ENCODE measurements at places on chromosomes 7 and 10. TPM values are rescaled to one million over a fixed set of nuclear protein-coding genes. Genes with fewer than 3 reads are reported as not detected.

Gene POLR3A
- 18.4 TPM for total RNA-seq

Gene MMD2
- not detected for total RNA-seq

Gene PODXL
- total RNA-seq: 5.8 TPM

Gene NUDT13
- total RNA-seq: 4.5 TPM

Gene TRPV6
- total RNA-seq: not detected

Gene NAT16
- not detected for total RNA-seq

Gene OPN1SW
- not detected for total RNA-seq

Gene RAMP3
- total RNA-seq: not detected

Gene ABCB4
- total RNA-seq: 45.0 TPM

Gene PPIA
- 807 TPM for total RNA-seq

Gene GNG11
- total RNA-seq: 1.7 TPM

Gene THSD7A
- total RNA-seq: not detected

Gene VAX1
- total RNA-seq: not detected

Gene ZSCAN25
- 37.1 TPM for total RNA-seq

Gene PNLIP
- total RNA-seq: not detected

- DNase-seq: no peak
Measured at GRCh38 chr7:102897856-102898531, 14.8 kb upstream of the LRRC17 start.

GRCh38 chr10:11183015-11183414, 165.3 kb downstream of the CELF2 start:
- no peak for DNase-seq

- no peak for DNase-seq
Measured at GRCh38 chr10:86168256-86168655, 198.3 kb downstream of the GRID1 start.

DNA sequence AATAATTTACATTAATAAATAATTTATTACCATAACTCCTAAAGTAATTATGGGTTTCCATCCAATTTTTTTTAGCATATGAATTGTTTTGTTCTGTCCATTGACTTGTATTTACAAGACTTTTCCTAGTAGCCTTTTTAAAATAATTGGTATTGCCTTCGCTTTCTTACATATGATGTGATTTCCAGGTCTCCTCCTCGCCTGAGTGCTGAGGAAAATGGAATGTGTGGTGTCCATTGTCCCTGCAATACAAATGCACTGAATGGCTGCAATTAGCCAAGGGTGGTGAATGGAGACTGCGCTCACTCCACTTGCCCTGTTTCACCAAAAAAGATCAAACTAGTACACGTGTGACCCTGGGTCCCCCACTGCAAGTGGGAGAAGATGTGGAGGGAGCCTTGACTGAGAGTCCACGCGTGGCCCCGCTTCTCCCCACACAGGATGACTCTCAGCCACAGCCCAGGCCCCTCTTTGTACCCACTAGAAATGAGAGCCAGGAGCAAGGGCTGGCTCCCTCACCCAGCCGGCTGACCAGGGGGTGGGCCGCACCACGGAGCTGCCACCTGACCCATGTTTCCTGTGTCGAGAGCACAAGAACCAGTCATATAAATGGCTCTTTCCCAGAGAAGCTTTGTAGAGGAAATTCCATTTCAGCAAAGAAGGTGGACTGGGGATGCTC, 52.6 kb downstream of the FAM53B start:
- DNase-seq: no peak

DNA sequence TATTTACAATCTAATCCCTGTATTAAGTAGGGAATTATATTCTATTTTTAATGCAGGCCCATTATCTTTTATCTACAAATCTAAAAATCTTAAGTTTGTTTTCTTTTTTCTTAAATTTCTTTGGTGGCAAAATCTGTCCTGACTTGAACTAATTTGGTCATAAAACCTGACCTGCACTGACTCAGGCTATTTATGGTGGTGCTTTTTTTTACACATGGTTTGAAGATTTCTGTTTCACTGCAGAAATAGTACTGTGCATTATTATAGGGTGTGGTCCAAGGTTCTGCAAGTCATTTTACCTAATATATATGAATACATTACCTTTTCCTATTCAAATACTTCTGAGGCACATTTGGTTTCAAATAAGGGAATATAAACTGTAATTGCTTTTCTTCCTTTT, 137.0 kb downstream of the CD36 start:
- DNase-seq: no peak

GRCh38 chr7:121531175-121532070, 135.3 kb upstream of the FAM3C start:
- no peak for DNase-seq

DNA sequence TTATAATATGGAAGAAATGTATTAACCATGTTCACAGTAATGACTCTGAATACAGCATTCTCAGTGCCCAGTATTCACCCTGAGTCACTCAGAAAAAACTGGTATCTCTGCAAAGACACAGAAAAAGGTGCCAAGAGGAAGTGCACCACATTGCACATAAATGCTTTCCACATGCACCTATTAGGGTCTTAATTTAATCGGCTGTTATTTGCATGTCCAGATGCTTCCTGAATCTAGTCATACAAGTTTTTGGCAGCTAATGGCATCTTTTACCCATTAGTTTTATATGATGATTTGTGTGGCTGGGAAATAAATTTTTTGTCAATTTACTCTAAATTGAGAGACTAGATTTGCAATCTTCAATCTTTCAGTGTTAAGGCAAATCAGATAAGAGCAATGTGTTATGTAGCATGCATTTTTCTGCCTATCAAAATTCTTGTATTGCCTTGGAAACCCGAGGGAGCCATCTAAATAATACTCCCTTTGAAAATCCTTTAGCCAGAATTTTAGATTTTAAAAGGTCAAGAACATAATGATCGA, 58.2 kb downstream of the ZNF680 start:
- no peak for DNase-seq

DNA sequence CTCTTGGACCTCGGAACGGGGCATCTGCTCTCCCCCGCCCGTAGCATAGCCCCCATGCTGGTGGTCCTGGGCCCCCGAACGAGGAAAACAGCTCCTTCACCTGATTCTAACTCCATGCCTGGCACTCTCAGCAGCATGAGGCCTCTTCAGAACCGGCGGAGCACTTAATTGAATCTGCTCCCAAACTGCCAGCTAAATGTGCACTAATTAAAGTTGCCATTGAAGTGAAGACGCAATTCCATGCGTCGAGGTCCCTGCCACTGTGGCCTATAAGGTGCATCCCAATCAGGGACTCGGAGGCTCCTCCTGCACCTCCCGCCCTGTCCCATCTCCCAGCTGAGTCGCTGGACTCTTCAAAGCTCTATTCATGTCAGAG, 41.3 kb upstream of the ADGRA1 start:
- DNase-seq: no peak

DNA sequence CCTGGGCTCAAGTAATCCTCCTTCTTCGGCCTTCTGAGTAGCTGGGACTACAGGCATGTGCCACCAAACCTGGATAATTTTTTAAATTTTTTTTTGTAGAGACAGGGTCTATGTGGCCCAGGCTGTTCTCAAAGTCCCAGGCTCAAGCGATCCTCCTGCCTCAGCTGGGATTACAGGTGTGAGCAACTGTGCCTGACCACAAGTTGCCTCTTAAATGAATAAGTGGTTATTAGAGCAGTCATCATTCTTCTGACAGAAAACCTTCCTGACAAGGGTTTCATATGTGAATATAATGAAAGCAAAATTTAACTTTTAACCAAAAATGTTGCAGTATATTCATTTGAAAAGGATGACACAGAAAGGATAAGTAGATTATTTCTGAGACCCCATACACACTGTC, 532.5 kb downstream of the GRM8 start:
- no peak for DNase-seq

GRCh38 chr7:159140170-159140910, 4.3 kb downstream of the VIPR2 start:
- DNase-seq: no peak

GRCh38 chr7:130381468-130382312, 1.4 kb downstream of the CPA1 start:
- no peak for DNase-seq

GRCh38 chr10:118239236-118239630, 102.9 kb downstream of the FAM204A start:
- DNase-seq: no peak

GRCh38 chr7:66255534-66256100, 50.5 kb downstream of the TPST1 start:
- DNase-seq: no peak

- DNase-seq: no peak
Measured at GRCh38 chr10:35795131-35795824, 153.2 kb upstream of the FZD8 start.

- no peak for DNase-seq
Measured at GRCh38 chr7:229184-229964, 37.0 kb downstream of the FAM20C start.

- DNase-seq: no peak
Measured at GRCh38 chr10:10510179-10510578, 507.5 kb upstream of the CELF2 start.

DNA sequence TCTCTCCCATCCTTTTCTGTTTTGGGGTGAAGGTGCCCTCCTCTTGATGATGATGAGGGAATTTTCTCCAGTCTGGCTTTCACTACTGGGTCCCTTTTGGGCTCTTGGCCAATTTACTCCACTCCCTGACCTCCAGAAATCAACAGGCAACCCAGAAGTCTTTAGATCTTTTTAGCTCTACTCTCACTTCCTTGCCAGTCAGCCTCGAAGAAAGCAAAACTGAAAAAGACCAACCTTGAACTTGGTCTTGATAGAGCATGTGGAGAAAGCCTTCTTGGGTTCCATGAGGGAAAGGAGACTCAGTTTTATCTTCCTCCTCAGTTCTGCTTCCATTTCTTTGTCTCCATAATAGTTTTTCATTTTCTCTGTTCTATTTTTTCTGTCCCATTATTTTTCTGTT, 91.4 kb upstream of the NPVF start:
- no peak for DNase-seq

- no peak for DNase-seq
Measured at GRCh38 chr7:29971566-29972314, 17.9 kb downstream of the SCRN1 start.

GRCh38 chr7:42993038-42993437, 60.9 kb downstream of the MRPL32 start:
- no peak for DNase-seq

GRCh38 chr10:13924040-13924725, 337.4 kb downstream of the PRPF18 start:
- no peak for DNase-seq

DNA sequence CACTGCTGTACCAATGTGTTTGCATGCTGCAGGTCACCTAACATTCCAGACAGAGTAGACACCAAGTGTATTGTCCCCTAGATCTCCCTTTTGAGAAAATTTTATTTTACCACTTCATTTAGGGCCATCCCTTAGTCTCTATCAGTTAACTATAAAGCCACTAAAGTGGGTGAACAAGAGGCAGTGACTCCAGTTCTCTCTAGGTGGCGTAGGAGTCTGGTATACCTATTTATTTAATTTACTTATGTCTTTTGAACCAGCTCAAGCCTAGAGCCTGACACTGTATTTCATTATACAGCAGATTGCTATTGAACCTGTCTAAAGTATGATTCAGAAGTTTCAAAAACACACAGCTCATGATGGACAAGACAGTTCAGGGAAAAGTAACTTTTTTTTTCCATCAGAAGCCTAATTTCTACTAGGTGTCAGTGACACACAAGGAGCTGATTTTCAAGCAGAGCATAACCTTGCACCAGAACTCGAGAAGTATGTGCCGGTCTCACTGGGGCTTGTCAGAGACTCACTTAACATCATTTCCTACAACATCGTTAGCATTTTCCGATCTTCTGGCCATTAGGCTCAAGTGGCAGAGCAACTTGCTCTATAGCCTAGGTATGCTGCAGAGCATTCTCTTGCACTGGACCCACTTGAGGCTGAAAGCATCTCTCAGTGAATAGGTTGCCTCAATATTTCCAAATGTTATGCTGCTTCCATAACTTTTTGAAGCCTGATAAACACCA, 175.4 kb downstream of the CDC14C start:
- DNase-seq: no peak

DNA sequence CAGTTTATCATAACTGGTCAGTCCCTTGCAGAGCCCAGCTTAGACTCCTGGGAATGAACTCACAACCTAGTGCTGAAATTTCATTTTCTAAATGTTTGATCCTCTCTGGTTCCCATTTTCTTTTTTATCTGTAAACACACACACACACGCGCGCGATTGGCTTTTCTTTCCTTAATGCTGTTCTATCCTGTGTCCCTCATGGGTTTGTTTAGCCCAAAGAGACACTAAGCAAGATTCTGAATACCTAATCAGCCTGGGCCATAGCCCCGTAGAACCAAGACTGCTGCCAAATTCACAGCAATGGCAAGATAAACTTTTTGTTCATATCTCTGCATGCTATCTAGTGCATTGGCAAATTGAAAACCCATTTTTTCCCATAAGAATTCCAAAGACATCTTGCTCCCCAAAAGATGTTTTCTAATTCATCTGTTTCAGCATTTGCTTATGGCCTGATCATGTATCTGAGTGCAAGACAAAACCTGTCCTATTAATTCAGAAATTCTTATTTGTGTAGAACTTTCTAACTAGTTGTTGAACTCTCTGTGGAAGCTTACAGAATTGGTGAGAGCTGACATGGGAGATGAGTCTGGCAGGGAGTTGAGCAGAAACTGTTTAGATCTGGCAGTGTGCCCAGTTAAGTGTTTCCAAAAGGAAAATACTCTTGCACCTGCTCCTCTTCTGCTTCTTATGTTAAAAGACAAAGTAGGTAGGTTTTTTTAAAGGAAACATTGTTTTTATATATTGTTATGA, 1.8 kb upstream of the IFIT1 start:
- DNase-seq: no peak

GRCh38 chr10:58304099-58304633, 30.6 kb upstream of the UBE2D1 start:
- no peak for DNase-seq

DNA sequence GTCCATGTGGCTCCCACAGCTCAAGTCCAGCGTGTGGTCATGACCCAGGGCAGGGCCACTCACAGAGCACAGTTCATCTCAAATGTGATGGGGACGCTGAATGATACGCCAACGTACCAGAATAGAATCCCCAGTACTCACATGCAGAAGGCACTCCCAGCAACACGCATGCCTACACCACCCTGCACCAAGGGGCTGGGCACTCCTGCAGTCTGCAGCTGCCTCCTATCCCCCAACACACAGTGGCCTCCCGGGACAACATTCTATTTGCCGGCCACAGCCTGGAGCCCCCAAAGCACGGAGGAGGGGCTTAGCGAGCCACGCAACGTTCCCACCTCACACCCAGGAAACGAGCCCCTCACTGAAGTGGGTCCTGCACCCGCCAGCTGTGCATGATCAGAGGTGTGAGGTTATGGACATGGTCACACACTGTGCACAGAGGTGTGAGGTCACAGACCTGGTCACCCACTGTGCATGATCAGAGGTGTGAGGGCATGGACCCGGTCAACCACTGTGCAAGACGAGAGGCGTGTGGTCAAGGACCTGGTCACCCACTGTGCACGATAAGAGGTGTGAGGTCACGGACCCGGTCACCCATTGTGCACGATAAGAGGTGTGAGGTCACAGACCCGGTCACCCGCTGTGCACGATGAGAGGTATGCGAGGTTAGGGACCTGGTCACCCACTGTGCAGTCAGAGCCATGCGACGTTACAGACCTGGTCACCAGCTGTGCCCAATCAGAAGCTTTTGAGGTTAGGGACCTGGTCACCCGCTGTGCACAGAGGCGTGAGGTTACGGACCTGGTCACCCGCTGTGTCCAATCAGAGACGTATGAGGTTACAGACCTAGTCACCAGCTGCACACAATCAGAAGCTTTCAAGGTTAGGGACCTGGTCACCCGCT, 182.8 kb downstream of the DIP2C start:
- DNase-seq: no peak

Data from B cell (primary cell).